WERI-Rb-1 (cell line): ENCODE measurements at places on chromosomes 2 and 18.

DNA sequence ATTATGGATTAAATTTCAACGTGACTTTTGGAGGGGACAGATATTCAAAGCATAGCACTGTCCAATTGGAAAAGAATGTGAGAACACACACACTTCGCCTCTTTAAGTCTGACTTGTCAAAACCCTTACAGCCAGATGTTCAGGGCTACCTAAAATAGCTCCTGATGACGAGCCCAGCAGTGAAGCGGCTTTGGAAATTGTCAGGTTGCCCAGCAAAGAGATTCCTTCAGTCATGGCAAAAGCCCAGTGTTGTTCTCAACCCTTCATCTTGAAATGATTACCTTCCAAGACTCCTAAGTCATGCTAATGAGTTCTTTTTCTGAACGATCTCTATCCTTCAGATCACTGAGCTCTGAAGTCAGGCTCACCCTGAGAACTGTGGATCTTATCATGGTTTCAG lies 436.6 kb downstream of the LRATD1 start:
- DNase-seq, result no peak

DNA sequence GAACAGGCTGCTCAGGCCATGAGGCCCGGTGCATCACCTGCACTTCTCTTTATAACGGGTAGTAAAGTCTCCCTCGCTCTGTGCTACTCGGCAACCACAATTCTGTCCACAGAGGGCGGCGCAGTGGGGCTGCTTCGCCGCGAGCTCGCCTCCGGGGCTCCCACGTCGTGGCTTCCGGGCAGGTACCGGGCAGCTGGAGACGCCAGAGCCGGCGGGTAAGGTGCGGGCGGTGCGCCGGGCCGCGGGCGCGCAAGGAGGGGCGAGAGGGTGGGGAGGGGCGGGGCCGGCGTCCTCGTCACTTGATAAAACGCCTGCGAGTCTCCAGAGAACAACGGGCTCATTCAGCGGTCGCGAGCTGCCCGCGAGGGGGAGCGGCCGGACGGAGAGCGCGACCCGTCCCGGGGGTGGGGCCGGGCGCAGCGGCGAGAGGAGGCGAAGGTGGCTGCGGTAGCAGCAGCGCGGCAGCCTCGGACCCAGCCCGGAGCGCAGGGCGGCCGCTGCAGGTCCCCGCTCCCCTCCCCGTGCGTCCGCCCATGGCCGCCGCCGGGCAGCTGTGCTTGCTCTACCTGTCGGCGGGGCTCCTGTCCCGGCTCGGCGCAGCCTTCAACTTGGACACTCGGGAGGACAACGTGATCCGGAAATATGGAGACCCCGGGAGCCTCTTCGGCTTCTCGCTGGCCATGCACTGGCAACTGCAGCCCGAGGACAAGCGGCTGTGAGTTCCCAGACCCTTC lies at the start of gene ITGA6:
Gene ITGA6, plus strand, starts transcription at position 331 of the 734 bp plus-strand sequence.
- peak; percentile 75 for DNase-seq

DNA sequence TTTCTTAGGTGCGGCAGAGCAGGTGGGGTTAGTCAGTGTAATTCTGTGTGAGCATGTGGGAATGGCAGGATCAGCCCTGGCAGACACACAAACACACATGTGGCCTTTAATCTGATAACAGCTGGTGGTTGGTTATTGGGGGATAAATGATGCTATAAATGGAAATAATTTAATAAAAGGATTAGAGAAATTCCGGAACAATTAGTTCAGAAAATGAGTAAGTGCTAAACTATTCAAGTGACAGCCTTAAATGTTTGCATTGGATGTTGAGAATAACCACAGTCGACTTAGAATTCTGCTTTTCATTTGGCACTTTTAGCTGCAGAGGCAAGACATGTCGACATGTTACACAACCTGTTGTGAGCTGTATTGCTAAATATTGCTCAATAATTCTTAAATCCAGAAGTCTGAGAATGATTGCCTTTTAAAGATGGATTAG lies 7.2 kb downstream of the SMYD1 start:
- DNase-seq, result no peak

GRCh38 chr18:48752478-48752877 lies 198.3 kb downstream of the SMAD7 start:
- DNase-seq, result no peak

- DNase-seq, result no peak
Observed at GRCh38 chr2:135279209-135279608, 227.1 kb downstream of the RAB3GAP1 start.

DNA sequence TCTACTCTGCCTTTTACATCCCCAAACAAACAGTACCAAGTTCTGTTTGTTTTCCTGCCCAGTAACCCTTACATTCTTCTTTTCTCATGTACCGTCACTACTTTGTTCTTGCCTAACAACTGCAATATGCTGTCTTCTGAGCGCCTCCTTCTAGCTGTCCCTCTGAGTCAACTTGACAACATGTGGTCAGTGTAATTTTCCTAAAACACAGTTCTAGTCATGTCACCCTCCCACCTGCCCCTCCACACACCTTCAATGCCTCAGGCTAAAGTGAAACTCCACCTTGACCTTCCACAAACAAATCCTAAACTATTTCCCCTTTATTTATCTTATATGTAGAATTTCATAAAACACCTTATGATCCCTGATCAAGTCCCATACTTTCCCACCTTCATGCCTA lies 124.6 kb upstream of the CD302 start:
- DNase-seq, result no peak
